ENCODE measurements at places on chromosomes 5 and 9.

GRCh38 chr5:125152044-125152443 lies 405.6 kb upstream of the ZNF608 start:
- no peak for DNase-seq

- peak; percentile 21 for DNase-seq
These were observed 29.5 kb downstream of the MTAP start for GRCh38 chr9:21831841-21832509.

GRCh38 chr5:27491047-27491446 lies 452.7 kb upstream of the CDH9 start:
- no peak for DNase-seq

DNA sequence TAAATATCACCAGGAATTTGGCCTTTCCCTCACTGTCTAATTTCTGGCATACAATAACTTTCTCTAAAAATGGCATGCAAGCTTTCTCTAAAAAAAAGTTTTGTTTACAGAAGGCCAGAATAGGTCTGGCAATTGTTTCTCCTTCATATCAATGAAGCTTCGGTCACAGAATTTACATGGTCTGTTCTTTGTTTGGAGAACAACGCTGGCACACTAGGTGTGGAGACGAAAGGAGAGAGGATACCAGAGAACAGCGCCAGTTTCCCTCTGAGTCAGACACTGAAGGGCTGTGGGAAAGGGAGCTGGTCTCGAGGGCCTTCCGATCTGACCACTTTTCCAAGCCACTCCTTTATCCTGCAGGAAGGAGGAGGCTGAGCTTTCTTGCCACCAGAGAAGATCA lies 60.1 kb upstream of the ITGA1 start:
- DNase-seq, result no peak

GRCh38 chr5:143398451-143399237 lies 4.8 kb downstream of the NR3C1 start:
- DNase-seq, result no peak
